ENCODE measurements at places on chromosomes 5 and 9.

GRCh38 chr9:121398374-121398773 lies 28.3 kb upstream of the STOM start:
- DNase-seq: no peak

DNA sequence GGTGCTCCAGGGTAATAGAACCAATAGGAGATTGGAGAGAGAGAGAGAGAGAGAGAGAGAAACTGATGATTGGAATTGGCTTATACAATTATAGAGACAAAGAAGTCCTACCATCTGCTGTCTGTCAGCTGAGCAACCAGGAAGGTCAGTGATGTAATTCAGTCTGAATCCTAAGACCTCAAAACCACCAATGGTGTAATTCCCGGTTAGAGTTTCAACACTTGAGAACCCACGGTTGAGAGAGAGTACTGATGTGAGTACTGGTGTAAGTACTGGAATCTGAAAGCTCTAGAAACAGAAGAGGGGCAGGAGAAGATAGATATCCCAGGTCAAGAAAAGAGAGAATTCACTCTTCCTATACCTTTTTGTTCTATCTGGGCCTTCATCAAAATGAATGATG lies 775.8 kb downstream of the EFNA5 start:
- no peak for DNase-seq

- no peak for DNase-seq
Measured at GRCh38 chr5:178241231-178241663, 8.6 kb upstream of the PHYKPL start.

DNA sequence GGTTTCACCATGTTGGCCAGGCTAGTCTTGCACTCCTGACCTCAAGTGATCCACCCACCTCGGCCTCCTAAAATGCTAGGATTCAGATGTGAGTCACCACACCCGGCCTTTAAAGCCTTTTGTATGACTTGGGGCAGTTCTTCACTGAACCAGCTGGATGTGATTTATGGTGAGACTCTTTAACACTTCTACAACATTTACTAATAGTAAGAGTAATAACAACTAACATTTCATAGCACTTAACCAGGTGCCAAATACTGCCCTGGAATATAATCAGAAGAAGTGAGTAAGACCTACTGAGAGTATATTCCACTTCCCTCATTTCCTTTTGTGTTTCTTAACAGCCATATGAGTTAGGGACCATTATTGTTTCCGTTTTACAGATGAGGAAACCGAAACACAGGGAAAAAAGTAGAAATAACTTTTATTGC lies 10.0 kb downstream of the ZSWIM6 start:
- DNase-seq: no peak

- DNase-seq: no peak
Measured at GRCh38 chr9:117403403-117403811, 11.4 kb downstream of the ASTN2 start.

DNA sequence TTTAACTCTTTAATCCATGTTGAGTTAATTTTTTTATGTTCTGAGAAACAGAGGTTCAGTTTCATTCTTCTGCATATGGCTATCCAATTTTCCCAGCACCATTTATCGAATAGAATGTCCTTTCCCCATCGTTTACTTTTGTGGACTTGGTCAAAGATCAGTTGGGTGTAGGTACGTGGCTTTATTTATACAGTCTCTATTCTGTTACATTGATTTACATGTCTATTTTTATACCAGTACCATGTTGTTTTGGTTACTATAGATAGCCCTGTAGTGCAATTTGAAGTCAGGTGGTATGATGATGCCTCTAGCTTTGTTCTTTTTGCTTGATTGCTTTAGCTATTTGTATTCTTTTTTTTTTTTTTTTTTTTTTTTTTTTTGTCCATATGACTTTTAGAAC lies 462.0 kb downstream of the HTR1A start:
- DNase-seq: no peak

- DNase-seq: peak; percentile 32
Measured at GRCh38 chr9:38117651-38118050, 48.6 kb upstream of the SHB start.

DNA sequence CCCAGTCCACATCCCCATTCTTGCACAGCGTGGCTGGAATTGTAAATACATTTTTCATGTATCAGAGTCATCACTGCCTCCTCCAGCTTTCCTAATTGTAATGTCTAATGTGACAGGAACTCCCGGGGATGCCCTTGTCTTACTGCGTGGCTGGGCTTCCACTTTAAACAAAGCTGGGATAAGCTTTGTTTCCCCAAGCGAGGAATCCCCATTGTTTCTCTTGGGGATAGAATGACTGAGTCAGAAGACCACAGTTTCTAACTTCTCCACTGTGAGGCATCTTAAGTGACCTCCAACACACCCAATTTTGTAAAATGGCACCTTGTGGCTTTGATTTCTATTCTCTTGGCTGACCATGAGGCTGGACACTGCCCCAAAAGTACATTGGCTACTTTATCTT lies 22.4 kb downstream of the ARPC5L start:
- no peak for DNase-seq

All from thyroid gland (tissue), 4 donors.